Fibroblast of upper back skin (primary cell): ENCODE measurements at places on chromosomes 7 and 10.
A peak's percentile ranks its signal among the peaks of the same experiment; 100 is the strongest.

- DNase-seq = no peak
Measured at GRCh38 chr7:148783801-148784527, 85.3 kb downstream of the CUL1 start.

DNA sequence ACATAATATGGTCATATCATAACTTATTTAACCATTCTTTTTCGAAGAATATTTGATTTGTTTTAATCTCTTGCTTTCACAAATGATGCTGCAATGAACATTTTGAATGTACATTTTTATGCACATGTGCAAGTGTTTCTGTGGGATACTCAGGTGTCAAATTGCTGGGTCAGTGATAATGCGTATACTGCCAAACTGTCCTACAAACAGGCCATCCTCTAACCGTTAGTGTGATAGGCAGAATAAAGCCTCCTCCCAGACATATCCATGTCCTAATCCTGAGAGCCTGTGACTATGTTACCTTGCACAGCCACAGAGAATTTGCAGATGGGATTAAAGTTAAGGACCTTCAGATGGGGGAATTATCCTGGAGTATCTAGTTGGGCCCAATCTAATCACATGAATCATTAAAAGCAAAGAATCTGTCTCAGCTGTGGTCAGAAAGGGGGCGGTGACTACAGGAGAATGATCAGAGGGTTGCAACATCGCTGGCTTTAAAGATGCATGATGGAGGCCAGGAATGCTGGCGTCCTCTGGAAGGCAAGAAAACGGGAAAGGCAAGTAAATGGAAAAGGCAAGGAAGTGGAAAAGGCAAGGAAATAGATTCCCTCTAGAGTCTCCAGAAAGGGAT lies 46.7 kb downstream of the FZD1 start:
- peak; percentile 81 for DNase-seq

DNA sequence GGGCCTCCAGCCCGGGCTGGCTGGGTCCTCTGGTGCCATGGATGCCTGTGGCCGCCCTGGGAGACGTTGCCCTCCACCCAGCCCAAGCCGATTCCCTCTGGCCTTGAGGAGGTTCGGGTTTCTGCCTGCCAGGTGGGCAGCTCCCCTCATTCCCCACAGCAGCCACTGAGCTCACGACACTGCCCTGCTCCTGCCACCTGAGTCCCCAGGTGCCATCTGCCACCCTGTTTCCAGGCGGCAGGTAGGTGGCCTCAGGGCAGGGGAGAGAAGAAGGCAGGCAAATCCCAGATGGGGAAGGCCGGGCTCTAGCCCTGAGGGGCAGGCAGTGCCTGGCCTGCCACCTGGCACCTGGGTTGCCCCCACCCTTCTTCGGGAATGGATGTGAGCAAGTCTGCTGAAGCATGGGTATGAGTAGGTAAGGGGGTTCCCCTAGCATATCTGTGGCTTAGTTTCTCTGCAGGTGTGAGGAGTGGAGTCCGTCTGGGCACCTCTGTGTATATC lies 92.2 kb upstream of the PPIF start:
- no peak for DNase-seq

DNA sequence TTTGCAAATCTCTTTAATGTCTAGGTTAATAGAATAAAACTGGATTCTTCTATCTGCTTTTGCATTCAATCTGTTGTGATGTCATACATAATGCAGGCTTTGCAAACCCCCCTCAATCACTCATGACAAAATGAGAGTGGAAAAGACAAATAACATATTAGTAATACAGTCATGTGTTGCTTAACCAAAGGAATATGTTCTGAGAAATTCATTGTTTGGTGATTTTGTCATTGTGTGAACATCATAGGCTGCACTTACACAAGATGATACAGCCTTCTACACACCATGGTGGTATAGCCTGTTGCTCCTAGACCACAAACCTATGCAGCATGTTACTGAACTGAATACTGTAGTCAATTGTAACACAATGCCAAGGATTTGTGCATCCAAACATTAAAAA lies 87.3 kb upstream of the SEC61G start:
- peak; percentile 32 for DNase-seq

- DNase-seq = peak; percentile 32
Measured at GRCh38 chr10:88080213-88080612, 216.8 kb downstream of the PTEN start.

DNA sequence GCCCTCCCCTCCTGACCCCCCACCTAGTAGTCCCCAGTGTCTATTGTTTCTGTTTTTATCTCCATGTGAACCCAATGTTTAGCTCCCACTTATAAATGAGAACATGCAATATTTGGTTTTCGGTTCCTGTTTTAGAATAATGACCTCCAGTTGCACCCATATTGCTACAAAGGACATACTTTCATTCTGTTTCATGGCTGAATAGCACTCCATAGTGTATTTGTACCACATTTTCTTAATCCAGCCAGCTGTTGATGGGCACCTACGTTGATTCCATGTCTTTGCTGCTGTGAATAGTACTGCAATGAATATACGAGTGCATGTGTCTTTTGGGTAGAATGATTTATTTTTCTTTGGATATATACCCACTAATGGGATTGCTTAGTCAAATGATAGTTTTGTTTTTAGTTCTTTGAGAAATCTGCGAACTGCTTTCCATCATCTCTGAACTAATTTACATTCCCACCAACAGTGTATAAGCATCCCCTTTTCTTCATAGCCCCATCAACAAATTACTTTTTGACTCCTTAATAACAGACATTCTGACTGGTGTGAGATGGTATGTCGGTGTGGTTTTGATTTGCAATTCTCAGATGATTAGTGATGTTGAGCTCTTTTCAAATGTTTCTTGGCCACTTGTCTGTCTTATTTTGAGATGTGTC lies 128.4 kb upstream of the PHYHIPL start:
- DNase-seq = no peak

- peak; percentile 99 for DNase-seq
Measured at GRCh38 chr7:22858640-22859561, 36.3 kb upstream of the TOMM7 start.

GRCh38 chr7:110750931-110751605 lies 339.9 kb upstream of the LRRN3 start:
- no peak for DNase-seq

DNA sequence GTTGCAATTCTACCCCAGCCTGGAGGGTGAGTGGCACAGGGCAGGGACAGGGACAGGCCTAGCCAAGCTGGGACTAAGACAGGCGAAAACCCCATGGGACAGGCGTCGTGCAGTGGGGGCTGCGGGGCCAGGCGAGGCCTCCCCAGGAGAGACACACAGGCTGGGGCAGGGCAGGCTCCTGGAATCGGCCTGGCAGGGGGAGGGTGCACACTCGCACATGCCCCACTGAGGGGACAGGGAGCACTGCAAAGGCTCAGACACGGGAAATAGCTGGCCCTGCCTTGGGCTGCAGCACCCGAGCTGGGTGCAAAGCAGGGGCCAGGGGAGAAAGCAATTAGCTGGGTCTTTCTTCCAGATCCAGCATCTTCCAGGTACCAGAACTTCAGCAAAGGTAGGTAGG lies 10.4 kb downstream of the LAT2 start:
- no peak for DNase-seq

- no peak for DNase-seq
Measured at GRCh38 chr10:106280896-106281460, 883.5 kb downstream of the SORCS1 start.

DNA sequence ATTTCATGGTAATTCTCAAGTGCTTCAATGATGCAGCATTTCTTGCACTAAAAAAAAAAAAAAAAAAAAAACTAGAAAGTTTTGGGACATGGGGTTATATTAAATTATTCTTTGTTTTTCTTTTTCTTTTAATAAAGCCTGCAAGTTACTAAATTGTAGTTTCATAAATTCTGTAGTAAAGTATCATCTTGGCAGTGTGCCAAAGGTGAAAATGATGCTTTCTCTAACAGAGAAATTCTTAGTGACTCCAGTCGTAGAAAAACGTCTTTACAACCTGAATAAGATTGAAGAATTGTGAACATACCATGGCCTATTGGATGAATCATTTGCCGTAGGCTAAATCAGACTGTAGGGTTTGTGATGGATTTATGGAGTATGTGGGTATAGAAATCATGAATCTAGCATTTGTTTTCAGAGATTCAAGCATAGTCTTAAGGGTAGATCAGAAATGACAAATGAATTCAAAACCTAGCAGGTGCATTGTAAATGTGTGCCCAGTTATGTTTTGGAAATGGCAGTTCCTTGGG lies 27.1 kb downstream of the RBM17 start:
- no peak for DNase-seq

DNA sequence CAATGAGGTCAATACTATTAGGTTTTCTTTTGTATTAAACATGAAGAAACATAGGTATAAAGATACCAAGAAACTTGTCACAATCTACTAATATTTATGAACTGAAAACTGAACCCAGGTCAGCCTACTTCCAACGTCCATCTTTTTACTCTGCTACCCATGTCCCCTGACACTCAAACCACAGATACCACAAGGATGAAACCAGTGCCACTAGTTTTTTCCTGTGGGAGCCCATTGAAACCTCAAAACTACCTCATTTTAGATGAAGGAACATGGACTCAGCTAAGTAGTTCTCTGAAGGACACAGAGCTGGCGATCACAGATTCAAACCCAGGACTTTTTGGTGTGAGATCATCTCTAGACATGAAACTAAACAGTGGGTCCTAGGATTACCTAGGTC lies 6.8 kb downstream of the TET1 start:
- DNase-seq = no peak

DNA sequence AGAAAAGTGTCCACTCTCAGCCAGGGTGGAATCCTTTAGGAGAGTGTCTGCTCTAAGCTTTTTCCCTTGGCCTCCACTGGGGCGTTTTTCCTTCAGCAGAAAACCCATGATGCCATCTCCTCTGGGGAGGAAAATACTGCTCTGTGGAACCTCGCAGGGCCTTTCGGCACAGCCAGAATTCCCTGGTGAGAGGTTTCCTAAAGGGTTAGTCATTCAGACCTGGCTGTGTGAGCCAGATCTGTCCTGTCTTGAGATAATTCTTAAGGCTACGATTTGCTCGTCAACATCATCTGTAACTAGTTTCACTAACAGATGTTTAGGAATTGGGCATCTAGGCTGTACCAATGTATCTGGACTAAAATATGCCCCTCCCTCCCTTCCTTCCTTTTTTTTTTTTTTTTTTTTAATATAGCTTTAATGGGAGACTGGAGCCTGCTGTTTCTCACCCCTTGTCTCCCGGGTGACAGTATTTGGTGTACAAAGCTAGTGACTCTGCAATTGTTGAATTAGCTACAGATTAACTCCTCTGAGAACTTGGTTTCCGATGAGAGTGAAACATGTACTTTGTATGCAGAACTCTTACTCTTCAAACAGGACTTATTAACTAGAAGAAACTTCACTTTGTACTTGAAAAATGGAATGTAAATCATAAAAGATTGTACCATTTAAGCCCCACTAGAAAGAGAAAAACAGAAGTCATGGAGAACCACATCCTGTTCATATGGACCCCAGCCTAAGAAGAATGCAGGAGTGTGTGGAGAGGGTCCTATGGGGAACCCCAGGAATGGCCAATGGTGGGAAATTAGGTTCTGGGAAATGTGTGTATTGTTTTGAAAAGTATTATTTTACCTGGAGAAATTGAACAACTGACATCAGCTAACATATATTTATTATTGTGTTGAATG lies 230.9 kb downstream of the CAMK1D start:
- peak; percentile 9 for DNase-seq
